ENCODE measurements at places on chromosomes 2 and 18.

DNA sequence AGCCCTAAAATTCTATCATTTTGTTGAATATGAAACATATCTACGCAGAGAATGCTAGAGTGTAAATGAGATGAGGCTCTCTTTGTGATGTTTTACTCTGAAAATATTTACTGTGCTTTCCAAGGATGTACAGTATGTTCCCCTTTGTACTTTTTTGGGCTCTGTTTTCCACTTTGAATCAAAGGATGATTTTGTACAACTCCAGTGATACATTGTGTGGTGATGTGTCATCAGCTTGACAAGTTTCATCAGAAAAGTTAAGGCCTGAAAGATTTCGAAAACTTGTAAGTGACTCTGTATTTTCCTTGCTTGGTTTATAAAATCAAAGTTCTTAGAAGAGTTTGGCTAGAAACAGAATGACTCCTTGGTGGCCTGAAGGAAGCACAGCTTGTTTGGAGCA lies 206.3 kb downstream of the LTBP1 start:
- DNase-seq, result no peak

DNA sequence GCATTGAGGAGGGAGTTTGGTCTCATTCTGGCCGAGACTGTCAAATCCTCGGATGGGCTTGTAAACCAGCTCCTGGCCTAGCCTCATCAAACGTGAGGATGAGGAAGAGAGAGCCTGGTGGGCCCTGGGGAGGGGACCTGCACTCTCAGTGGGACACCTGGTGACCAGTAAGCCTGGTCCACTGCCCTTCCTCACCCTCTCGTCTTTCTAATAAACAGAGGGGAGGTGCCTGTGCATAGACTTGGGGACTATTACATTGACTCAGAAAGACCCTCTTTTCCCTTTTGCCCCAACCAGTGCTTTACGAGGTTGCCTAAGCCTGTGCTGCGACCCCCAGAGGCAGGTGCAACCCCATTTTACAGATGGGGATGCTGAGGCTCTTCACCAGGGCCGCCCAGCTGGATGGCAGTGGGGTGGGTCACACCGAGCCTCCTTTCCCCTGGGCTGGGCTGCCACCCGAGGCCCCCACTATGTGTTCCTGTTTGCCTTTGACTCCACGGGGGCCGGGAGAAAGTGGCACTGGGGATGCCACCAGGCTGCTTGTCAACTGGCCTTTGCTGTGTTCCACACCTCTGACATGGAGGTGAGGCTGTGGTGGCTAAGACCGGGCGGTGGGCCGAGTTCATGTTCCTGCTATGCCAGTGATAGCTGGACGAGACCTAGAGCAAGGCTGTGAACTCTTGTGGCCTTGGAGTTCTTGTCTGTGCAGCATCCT lies 85.9 kb downstream of the GLI2 start:
- no peak for DNase-seq

DNA sequence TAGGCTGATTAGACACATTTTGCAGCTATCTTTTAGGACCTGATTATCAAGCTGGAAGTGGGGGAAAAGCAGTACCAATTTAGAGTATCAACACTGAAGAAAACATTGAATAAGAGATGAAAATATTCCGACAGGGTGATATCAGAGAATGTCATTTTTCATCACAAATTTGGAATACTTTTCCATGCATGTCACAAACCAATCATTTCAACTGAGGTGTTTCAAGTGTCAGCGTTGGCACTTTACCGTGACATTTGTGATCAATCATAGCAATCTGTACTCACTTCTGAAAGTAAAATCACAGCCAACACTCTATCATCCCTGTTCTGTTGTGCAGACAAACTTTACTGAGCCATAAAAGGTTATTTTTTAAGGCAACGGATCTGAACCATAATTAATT lies 75.4 kb downstream of the PDE1A start:
- DNase-seq, result no peak

DNA sequence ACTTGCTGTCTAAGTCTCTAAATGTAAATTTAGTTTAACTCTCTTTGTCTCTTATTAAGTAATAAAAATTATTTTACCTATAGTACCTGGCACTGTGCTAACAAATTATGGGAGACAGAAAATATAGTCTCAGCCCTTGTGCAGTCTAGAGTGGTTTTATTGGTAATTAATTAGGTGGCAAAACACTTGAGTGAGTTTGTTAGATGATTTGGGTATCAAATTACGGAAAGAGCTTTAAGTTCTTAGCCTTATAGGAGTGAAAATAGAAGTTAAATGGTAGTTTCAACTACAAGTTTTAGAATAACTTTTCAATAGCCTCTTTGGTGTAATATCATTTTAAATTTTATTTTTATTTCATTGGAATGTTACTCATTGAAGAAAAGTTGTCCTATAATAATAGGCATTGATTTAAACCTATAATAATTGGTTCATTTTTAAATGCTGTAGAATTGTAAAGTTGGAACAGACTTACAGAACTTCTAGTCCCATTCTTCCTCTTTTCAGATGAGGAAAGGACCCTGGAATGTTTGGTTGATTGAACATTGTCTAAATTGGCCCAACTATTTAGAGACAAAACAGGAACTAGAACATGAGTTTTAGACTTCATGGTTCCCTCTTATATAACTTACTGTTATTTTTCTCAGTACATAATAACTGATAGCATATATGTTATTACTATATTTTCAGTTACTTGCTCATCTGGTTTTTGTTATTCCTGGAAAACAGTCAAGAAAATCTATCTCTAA lies 10.2 kb upstream of the HTR2B start:
- no peak for DNase-seq

DNA sequence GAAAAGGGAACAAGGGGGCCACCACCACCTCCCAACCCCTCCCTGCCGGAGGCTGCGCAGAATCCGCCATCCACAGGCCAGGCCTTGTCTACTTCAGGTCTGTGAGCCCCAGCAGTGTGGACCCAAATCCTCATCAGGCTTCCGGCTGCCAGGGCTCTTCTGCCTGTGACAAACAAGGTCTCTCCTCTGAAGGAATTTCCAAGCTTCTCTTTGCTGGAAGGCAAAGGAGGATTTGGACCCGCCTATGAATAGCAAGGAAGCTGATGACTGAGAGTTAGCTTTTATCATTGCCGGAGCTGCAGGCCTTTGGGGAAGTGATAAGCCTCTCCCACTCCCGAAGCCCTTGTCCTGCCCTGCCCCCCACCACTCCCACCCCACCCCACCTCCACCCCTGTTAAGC lies 93.7 kb upstream of the SH3BP4 start:
- no peak for DNase-seq

DNA sequence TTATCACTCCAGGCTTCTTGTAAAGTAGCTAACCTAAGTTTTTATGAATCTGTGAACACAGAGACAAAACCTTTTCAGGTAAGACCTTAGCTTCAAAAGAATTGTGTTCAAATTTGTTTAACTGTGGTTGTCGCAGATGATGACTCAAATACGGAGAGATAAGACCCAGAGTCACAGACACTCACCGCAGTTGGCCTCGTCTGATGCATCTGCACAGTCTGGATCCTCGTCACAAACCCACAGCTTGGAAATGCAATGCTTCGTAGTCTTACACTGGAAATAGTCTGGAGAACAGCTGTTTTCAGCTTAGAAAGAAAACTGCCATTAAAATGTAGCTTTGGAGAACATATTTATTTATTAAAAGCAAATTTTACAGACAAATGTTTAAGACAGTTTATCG lies 1662.1 kb upstream of the NXPH2 start:
- DNase-seq, result no peak

- DNase-seq, result no peak
Measured at GRCh38 chr18:74694436-74694835, 96.8 kb downstream of the ZNF407 start.

GRCh38 chr2:2831633-2832032 lies 500.6 kb upstream of the MYT1L start:
- no peak for DNase-seq

GRCh38 chr2:186691231-186691630 lies 2.6 kb upstream of the FAM171B start:
- no peak for DNase-seq
